ENCODE measurements at places on chromosomes 11 and 22. TPM values are rescaled to one million over a fixed set of nuclear protein-coding genes. Genes with fewer than 3 reads are reported as not detected.

DNA sequence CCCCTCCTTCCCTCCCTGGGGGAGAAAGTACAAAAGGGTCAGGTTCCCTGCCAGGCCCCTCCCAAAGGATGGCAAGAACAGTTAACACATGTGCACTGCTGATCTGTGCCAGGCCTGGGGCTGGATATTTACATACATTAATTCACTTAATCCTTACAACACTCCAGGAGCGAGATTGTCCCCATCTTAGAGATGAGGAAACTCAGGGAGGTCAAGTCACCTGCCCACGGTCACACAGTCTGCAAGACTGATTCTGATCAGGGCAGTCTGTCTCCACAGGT, 36.5 kb downstream of the NECTIN1 start:
- DNase-seq, result no peak

The RFPL3 gene
- not detected for total RNA-seq

The SHISAL1 gene
- total RNA-seq, result not detected

The DNAJB7 gene
- total RNA-seq, result not detected

GRCh38 chr11:72636376-72636775, 37.8 kb downstream of the PDE2A start:
- DNase-seq, result no peak

GRCh38 chr22:44332946-44333345, 20.2 kb upstream of the SHISAL1 start:
- no peak for DNase-seq

GRCh38 chr11:1645357-1645821, 15.8 kb downstream of the KRTAP5-5 start:
- DNase-seq, result no peak

The C1QTNF6 gene
- 12.9 TPM for total RNA-seq

DNA sequence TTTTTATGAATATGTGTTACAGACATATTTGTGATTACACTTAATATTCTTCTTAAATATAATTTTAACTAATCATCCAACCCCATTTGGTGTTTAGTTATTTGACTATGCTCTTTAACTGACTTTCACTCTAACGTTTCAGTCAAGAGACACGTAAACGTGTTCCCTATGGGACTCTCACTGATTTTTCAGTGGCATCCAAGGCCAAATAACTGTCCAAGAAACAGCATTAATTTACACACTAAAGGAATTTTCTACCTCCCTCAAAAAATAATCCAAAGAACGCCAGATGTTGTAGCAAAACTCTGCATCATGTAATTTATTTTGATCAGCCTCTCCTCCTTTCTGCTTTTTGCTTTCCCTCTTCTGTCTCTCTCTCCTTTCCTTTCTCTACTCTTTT, 44.0 kb upstream of the NOX4 start:
- DNase-seq, result no peak

The MS4A2 gene
- total RNA-seq, result not detected

DNA sequence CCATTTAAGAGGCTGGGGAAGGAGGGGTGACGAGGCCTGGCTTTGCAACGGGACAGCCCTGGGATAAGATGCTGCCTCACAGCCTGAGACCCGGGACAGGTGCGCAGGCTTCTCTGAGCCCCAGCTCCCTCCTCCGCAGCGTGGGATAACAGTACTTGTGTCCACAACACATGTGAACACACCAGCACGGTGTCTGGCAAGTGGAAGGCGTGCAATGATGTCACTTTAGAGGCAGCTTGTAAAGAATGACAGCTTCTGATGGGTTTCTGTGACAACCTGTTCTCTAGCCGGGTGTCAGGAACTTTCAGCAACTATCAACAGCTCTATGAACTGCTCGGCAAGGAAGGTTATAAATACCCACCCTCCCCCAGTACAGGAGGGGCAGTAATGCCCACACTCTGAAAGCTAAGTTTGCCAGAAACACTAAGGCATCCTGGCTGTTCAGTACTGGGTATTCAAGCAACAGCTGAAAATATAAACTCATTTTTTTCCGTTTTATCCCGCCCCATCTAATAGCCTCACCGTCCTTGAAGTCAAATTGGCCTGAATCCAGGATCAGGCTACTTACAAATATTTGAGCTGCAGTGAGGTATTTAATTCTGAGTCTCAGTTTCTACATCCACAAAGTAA, 59.7 kb downstream of the MYH9 start:
- DNase-seq, result no peak

DNA sequence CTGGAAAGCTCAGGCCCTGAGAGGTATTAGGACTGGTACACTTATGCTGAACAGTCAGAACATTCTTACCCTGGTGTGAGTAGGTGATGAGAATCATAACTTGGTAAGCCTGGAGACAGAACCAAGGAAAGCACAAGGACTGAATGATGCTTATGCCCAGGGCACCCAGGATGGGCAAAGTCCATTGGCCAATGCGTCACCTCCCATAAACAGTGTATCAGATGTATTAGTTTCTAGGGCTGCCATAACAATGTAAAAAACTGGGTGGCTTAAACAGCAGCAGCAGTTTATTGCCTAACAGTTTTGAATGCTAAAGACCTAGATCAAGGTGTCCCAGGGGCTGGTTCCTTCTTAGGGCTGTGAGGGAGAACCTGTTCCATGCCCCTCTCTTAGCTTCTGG, 107.0 kb downstream of the FAR1 start:
- DNase-seq, result no peak

- no peak for DNase-seq
These were observed 104.3 kb downstream of the MRTFA start for GRCh38 chr22:40531951-40532900.

DNA sequence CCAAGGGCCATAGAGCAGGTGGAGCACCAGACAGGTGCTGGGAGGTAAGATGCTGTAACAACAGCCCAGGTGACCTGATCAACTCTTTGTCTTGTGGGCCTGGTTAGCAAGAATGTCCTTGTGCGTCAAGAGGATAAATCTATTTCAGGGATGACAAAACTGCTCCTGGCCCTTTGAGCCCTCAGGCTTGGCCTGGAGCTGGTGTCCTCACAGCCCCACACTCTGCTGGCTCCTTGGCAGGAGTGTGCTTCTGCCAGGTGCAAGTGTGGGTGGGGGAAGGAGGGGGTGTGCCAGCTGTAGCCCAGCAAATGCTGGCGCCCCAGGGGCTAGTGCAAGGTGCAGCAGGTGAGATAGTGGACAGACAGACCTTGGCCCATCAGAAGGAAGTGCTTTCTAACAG, 19.5 kb downstream of the AMPD3 start:
- no peak for DNase-seq

- no peak for DNase-seq
These were observed 179.9 kb downstream of the GRIA4 start for GRCh38 chr11:105789579-105790420.

The ANO9 gene
- total RNA-seq, result 86.7 TPM

GRCh38 chr11:131889146-131889577, 518.7 kb downstream of the NTM start:
- DNase-seq, result no peak

The INS gene
- not detected for total RNA-seq

GRCh38 chr22:37160027-37160426, 10.3 kb upstream of the IL2RB start:
- DNase-seq, result no peak

DNA sequence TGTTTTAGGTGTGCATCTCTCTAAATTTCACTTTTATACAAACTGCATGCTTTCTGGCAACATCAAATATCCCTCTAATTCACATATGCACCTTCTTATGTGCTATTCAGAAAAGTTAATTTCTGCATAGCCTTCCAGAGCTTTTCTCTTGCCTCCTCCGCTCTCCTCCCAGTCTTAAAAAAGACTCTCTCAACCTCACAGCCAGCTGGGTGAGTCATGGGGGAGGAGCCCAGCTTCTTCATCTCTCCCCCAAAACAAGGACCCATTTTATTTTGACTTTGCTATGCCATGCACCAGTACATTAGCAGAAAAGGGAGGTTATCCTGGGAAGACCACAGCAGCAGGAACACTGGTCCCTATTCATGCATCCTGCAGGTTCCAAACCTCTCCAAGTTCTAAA, 234.4 kb downstream of the KCNA4 start:
- no peak for DNase-seq

The PKDREJ gene
- total RNA-seq, result not detected

DNA sequence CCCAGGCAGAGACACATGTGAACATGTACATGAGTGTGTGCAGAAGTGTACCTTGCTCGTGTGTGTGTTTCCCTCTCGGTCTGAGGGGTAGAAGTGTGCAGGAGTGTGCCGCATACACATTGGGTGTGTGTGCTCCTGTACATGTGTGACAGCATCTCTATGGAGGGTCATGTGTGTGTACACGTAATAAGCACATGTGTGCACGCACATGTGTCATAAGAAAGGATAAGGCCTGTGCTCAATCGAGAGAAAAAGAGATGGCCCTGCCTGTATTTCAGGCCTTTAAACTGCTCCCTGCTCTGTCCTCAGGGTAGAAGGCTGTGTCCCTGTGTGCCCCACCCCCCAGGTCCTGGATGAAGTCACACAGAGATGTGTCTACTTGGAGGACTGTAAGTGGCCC, 61.8 kb downstream of the OTOG start:
- DNase-seq, result no peak

- DNase-seq, result no peak
These were observed 30.9 kb upstream of the WNT7B start for GRCh38 chr22:46007848-46008261.

Data from CD8-positive, alpha-beta T cell (primary cell).